ENCODE measurements at places on chromosomes 5 and 9.

- peak; percentile 1 for DNase-seq
Measured at GRCh38 chr5:59891962-59892643, 1.4 kb downstream of the PDE4D start.

GRCh38 chr9:114035221-114035844, 42.8 kb downstream of the AMBP start:
- DNase-seq: no peak

- no peak for DNase-seq
Measured at GRCh38 chr5:57303985-57304384, 130.1 kb downstream of the GPBP1 start.

GRCh38 chr5:36696059-36696673, 89.8 kb downstream of the SLC1A3 start:
- peak; percentile 59 for DNase-seq

DNA sequence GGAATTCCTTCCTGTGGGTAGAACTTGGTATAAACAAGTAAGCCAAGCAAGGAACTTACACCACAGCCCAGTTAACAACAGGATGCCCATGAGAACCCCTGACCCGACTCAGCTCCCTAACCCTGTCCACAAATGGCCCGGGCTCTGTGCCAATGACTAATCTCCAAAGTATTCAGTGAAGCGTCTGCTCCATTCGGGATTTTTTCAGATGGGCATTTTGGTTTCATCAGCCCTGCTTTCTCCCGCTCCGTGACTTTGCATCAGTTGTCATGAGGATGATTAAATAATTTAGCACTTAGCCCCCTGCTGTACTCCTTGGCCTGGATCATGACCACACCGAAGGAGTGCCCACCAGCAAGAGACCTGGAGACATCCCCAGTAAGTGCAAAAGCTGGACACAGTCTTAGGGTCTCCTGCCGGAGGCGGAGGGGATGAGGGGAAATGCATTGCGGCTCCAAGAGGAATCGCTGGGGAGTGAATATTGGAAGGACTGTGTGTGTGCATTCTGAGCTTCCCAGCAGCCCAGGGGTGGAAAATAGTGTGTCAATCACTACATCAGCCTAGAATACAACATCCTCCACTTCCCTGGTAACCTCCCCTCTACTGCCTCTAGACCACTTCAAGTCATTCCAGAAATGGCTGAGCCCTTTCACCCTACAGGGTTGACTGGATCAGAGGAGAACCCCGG, 41.4 kb upstream of the DNAH5 start:
- DNase-seq: peak; percentile 83

DNA sequence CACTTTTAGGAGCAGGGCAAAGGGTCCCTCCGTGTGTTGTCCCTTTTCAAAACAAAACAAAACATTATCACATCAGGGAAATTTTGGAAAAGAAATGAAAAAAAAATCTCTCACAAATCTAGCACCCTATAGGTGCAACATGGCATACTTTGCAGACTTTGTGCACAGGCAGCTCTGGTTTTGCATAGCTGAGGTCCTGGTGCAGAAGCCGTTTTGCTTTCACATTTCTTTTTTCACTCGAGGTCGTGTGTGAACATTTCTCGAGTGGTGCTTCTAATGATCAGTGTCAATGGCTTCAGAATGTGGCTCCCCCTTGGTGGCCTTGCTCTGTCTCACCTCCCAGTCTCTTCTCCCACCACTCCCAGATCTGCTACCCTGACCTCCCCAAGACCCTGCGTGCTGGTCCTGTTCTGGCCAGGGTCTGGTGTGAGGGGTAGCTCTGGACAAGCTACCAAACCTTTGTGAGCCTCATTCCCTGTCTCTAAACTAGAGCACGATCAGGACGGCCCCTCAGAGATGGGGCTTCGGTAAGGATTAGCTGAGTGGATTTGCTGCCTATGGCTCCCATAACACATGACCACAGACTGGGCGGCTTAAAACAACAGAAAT, 258.0 kb downstream of the NSG2 start:
- DNase-seq: no peak

DNA sequence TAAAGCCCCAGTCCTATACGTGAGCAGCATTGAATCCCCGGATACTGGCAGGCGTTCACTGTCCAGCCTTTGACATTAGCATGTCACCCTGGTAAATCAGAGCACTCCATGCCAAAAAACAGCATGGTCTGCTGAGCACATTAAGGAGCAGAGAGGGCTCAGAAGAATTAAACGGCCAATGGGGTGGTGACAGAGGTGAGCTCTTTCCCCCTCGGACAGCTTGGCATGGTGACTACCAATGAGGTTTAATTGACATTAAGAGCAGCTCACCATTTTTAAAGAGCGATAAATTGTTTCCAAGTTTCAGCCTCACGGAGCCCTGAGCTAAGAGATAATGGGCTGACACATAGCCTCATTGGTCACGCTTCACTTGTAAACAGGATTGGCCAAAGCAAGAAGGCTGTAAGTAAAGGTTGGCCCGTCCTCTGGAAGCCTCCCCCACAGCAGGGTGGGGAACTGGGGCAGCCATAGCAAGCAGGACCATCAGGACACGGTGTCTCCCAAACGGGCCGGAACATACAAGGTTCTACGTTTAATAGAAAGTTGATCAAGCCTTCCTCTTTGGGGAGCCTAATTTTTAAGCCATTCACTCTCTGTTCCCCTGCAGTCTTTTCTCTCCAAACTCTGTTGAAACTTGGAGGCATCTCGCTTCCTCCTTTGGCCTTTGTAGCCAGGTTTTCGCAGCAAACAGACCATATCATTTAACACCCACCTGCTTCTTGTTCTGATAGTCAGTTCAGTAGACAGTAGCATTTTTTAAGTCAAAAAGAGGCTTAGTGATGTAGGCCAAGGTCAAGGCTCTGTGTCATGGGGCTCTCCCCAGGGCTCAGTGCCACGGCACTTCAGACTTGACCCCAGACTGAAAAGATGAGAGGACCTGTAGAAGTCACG, 25.9 kb downstream of the QRFP start:
- peak; percentile 75 for DNase-seq

GRCh38 chr5:81994679-81995078, 22.9 kb downstream of the ATG10 start:
- DNase-seq: peak; percentile 25

- no peak for DNase-seq
Measured at GRCh38 chr5:122264610-122265009, 47.4 kb upstream of the SNCAIP start.

DNA sequence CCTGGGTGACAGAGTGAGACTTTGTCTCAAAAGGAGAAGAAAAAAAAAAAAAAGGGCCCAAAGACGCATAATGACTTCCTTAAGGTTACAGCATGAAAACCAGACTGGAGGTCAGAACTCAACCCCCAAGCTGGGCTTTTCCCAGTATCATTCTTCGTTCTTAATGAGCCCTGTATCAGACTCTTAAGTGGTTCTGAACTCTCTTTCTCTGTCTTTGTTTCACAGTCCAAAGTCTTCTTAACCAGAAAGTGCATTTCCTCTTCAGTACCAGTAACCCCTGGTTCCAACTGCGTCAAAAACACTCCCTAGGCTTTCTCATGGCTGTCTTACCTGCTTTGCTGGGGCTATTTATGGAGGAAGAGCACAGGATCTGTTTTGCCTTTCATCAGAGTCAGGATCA, 38.4 kb upstream of the SHB start:
- DNase-seq: no peak

- DNase-seq: no peak
Measured at GRCh38 chr9:30996761-30997160, 1387.7 kb upstream of the ACO1 start.

DNA sequence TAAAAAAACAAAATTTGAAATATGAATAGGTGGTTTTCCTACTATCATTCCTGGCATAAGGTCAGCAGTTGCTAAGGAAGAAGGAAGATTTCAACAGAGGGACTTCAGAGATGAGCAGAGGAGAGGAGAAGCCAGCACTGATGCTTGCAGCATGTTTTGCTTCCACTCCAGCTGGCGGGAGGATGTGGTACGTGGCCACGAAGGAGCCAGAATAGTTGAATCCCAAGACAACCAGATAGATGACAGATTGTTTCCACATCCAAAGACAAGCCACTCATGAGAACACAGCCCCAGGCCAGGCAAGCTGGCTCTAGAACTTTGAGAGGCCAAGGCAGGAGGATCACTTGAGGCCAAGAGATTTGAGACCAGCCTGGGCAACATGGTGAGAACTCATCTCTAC, 15.1 kb downstream of the TIMD4 start:
- DNase-seq: no peak

DNA sequence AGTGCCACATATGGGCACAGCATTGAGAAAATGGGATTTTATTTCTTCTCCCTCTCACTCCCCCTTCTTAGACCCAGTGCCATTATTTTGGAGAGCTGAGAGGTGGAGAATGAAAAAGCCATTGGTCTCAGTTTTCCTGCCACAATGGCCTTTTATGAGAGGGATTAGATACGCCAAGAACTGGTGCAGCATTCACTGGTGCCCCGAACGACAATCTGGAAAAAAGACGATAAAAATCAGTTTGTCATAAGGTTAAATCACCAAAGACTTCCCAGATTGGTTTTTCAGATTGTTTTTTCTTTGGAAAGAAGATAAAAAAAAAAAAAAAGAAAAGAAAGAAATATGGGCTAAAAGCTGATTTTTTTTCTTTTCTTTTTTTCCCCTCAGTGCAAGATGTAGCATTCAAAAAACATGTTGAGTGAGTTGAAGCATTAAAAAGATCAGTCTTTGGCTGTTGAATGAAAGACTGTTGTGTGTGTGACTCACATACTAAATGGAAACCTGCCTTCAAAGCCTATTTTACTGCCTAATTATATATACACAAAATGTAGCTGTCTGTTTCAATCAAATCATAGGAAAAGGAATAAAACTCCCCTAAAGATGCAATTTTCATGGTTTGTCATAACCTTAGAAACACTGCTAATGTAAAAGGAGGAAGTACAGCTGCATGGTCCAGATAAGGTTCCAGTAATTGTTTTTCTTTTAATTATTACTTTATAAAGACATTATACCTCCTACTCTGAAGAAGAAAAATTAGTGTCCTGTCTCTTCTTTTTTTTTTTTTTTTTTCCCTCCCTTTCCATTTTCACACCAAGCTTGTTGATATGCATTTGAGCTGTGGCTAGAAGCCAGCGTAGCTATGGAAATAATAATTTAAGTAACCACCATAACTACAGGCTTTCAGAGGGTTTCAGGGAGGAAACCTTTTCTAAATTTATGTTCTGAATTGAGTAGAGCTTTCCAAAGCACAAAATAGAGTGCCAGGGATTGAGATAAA, 27.2 kb upstream of the ZNF608 start:
- DNase-seq: no peak

DNA sequence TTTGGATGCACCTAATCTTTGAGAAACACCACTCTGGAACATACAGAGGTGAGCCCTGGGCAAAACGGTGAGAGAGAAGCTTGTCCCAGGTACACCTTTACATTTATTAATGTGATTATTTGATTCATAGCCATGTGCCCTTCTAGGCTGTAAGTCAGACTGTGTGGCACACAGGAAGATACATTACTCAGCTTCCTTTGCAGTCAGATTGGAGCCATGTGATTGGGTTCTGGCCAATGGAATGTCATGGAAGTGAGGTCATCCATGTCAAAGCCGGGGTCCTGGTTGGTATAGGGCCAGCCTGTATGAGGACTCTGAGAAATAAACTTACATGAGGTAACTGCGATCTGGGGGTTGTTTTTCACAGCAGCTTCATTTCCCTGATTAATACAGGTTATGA, 106.8 kb upstream of the CD180 start:
- DNase-seq: peak; percentile 49

GRCh38 chr5:73938280-73938937, 312.4 kb downstream of the ARHGEF28 start:
- DNase-seq: peak; percentile 99

- DNase-seq: no peak
Measured at GRCh38 chr5:126438267-126438666, 15.1 kb downstream of the GRAMD2B start.

- no peak for DNase-seq
Measured at GRCh38 chr5:59140133-59140532, 557.3 kb downstream of the RAB3C start.

DNA sequence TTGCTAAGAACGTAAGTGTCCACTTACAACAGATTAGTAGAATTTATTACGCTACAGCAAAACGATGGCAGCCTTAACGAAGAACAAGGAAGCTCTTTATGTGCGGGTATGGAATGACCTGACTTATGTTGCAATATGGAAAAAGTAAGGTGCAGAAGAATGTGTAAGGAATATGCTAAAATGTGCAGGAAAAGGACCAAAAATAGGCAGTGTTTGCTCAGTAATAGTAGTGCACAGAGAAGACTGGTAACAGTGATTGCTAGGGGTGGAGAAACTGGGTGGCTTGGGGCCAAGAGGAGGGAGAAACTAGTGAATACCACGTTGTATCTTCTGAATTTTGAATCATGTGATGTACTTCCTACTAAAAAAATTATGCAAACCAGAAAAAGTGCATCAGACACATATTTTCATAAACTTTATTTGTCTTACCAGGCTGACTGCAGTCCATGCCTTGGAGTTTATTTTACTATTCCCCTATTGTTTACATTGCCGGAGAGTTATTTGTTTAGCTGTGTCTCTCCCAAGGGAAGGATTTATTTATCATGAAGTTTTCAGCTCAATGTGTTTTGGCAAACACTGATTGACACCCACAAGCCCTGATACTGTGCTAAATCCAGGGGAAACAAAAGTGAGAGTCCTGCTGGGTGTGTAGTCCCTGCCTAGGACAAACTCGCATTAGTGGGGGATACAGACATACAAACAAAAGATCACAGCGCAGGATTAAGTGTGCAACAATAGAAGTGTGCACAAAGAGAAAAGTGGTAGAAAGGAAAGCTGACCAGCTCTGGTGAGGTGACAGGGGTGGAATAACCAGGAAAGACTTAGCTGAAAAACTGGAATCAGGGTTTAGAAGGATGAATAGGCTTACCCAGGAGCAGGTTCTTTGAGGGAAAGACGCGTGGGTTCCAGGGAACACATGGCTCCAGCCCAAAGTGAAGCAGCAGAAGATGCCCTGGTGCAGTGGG, 34.0 kb upstream of the ZNF484 start:
- DNase-seq: no peak

GRCh38 chr5:17287501-17288155, 70.2 kb downstream of the BASP1 start:
- no peak for DNase-seq

DNA sequence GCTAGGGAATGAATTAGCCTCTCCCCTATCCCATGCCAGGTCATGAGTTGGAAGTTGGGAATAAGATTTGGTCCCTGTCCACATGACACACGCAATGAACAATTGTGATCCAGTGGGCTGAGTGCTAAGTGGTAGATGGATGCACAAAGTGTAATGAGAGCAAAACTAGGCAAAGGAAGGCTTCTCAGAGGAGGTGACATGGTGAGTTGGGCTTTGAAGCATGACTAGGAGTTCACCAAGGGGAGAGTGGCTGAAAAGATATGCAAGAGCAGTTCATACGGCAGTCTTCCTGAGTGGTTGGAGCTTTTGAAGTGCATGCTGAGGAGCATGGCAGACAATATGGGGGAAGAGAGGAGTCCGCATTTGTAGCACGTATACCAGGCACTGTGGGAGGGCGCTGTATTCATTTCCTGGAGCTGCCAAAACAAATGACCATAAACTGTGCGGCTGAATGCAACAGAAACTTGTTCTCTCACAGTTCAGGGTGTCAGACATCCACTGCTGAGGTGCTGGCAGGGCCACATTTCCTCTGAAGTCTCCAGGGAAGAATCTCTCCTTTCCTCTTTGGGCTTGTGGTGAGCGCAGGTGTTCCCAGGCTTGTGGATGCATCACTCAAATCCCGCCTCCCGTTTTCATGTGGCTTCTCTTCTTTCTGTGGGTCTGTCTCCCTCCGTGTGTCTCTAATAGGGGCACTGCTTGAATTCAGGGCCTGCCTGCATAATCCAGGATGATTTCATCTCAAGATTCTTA, 49.5 kb downstream of the NSG2 start:
- DNase-seq: no peak

Measured in fibroblast of lung (primary cell).